ENCODE measurements at places on chromosomes 7 and 10.

DNA sequence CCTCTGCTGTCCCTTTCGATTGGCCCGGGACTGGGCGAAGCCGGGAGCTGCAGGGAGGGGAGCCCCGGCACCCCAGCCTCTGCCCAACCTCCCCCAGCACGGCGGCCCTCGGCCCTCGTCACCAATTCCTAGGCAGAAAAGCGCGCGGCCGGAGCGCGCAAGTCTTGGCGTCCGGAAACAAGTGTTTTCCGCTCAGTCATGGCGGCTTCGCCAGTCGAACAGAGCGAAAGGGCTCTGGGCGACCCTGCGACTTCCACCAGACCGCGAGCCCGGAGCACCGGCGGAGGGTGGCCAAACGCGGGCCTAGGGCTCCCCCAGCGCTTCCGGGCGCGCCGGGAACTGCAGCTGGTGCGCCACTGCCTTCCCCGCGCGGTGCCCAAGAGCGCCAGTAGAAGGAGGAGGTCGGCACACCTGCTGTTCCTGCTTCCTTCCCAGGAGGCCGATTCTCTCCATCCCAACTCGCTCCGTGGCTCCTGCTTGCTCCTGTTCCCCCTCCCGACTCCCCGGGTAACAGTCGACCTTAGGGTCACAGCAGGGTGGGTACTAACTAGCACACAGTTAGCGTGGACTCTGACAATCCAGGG lies 729.9 kb downstream of the ZWINT start:
- DNase-seq, result peak; percentile 73

GRCh38 chr10:103949728-103950127 lies 17.2 kb upstream of the SLK start:
- no peak for DNase-seq

- no peak for DNase-seq
Observed at GRCh38 chr7:37392673-37393017, 56.0 kb downstream of the ELMO1 start.

DNA sequence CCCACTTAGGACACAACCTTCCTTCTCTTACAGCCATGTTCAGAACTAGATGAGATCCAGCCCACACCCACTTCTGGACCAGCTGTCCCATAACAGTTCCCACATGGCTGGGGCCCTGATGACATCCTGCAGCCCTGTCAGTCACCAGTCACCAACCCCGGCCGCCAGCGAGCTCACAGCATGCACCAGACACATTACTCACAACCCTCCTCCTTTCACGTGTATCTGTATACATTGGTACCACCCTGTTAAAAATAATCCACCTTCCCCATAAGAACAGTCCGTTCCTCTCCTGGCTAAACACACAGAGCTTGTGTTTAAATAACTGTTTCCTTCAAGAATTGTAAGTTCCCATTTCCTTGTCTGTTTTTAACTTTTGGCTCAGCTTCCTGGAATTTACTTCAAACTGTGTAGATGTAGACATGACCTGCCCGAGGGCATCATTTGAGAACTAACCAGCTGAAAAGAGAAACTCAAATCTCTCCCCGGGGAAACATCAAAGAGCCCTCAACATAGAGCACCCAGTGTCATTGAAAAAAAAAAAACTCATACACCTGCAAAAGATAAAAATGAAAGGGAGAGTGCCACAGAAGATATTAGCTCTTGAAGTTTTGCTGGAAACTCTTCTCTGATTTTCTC lies 26.0 kb upstream of the PRLHR start:
- no peak for DNase-seq

DNA sequence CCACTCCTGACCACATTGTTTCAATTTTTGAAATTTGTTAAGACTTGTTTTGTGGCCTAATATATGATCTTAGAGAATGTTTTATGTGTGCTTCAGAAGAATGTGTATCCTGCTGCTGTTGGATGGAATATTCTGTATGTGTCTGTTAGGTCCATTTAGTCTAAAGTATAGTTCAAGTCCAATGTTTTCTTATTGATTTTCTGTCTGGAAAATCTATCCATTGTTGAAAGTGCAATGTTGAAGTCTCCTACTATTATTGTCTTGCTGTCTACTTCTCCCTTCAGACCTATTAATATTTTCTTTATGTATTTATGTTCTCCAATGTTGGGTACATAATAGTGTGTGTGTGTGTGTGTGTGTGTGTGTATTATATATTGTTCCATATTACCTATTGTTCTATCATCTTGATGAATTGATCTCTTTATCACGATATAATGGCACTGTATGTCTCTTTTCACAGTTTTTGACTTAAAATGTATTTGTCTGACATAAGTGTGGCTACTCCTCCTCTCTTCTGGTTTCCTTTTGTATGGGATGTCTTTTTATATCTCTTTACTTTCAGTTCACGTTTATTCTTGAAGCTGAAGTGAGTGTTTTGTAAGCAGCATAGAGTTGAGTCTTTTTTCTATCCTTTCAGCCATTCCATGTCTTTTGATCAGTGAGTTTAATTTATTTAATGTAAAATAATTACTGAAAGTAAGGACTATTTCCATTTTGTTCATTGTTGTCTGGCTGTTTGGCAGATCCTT lies 61.3 kb downstream of the AKR1D1 start:
- no peak for DNase-seq

GRCh38 chr10:74589226-74589673 lies 237.2 kb upstream of the KAT6B start:
- peak; percentile 79 for DNase-seq

- DNase-seq, result no peak
Observed at GRCh38 chr7:19663816-19664462, 44.9 kb downstream of the POLR1F start.

DNA sequence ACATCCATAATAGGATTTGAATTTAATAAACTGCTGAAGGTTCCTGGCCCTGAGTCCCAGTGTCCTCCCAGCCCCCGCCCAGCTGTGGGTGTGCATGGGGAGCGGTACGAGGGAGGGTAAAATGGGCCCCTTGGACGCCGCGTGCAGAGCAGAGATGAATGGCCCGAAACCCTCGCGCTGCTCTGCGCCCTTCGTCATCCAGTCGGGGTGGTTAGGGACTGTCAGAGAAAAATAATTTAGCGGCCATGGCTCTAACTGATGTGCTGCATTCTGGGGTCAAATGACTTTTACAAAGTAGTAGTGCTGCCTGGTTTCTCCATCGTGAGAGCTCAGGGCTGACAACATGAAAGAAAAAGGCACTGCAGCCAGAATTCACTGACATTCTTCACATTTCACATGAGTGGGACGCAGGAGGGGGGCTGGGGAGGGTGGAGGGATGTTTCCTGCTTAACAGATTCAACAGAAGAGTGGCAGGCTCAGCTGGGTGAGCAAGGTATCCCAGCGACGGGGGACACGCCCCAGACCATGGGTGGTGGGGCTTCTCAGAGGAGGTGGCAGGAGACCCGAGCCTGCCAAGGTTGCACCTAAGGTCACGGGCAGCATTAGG lies 304.5 kb downstream of the WDR37 start:
- DNase-seq, result peak; percentile 46

DNA sequence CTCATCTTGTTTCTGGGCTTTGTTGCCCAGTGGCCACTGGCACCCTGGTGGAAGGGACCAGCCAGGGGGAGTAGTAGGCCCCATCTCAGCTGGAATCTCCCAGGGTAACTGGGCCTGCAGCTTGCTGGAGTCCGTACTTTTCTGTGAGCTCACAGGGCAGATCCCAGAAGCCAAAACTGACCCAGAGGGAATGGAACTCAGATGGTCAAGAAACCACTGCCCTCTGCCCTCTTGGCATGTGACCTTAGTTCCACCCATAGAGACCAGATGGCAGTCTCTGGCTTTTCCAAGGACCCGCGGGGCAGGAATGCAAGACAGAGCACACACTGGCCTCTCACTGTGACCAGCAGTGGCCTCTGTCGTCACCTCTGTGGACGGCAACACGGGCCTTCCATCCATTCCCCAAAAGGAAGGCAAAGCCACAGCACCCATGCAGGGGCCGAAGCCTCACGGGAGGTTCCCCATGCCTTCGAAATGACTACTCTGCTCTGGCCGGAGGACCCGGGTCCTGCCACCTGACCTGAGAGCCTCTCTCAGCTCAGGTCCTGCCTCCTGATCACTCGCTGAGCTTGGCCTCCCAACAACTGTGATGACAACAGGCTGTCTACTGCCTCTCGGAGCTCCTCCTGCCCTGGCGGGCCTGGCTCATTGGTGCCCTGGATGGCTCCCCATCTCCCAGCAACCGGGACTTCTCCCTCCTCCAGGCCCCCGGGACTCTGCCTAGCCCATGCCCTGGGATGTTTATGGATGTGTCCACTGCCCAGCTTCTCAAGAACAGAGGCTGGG lies 29.9 kb downstream of the MYL10 start:
- DNase-seq, result no peak

DNA sequence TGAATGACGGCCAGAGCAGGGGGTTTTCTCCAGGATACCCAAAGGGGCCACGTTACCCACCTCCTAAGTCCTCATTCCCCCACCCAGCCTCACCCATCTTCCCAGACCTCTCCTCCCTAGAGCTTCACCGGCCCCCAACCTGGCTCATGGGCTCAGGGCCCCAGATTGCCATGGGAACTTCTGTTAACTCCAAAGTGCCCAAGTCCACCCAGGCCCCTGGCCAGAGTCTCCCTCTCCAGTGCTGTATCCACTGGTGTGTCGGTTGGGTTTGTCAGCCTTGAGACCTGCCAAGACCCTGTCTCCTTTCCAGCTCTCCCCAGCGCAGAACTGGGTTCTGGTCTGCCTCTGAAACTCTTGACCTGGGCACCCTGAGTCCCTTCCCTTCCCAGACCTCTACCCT lies 37.1 kb upstream of the ZMIZ2 start:
- no peak for DNase-seq

- DNase-seq, result no peak
Observed at GRCh38 chr7:79241288-79242060, 212.0 kb downstream of the MAGI2 start.

DNA sequence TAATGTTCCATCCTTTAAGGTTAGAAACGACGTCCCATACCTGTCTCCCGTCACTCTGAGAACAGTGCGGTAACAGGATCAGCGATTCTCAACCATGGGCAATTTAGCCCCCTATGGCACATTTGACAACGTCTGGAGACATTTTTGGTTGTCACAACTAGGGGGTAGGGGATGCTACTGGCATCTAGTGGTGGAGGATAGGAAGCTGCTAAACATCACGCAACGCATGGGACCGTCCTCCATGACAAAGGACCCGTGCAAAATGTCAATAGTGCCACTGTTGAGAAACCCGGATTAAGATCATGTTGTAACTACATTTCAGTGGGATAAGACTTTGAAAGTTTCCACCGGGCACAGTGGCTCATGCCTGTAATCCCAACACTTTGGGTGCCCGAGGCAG lies 5.0 kb upstream of the PAXIP1 start:
- no peak for DNase-seq

- DNase-seq, result no peak
Observed at GRCh38 chr7:36911788-36912187, 187.5 kb upstream of the AOAH start.

DNA sequence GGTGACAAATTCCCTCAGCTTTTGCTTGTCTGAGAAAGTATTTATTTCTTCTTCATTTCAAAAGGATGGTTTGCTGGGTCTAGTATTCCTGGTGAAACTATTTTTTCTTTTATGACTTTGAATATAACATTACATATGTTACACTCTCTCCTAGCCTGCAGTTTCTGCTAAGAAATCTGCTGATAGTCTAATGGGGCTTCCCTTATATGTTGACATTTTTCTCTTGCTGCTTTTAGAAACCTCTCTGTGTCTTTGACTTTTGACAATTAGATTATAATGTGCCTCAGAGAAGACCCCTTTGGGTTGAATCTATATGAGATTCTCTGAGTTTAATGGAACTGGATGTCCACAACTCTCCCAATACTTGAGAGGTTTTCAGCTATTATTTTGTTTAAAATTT lies 33.8 kb upstream of the SRI start:
- DNase-seq, result no peak

DNA sequence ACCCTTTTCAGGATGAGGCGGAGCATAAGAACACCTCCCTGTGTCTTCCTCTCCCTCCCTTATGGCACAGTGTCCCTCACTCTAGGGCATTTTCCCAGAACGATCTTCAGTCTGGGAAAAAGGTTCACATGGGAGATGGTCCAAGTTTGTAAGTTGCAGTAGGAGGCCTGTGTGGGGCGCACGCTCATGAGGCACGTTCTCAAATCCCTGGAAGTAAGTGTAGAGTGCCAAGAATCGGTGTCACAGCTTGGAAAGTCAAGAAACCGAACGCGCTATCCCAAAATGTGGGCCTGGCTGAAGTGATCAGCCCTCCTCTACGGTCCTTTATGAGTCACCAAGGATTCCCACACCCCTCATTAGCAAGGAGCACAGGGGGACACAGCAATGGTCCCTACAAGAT lies 23.9 kb upstream of the SMARCD3 start:
- DNase-seq, result no peak

- no peak for DNase-seq
Observed at GRCh38 chr7:100476101-100476780, 2.8 kb downstream of the TSC22D4 start.

DNA sequence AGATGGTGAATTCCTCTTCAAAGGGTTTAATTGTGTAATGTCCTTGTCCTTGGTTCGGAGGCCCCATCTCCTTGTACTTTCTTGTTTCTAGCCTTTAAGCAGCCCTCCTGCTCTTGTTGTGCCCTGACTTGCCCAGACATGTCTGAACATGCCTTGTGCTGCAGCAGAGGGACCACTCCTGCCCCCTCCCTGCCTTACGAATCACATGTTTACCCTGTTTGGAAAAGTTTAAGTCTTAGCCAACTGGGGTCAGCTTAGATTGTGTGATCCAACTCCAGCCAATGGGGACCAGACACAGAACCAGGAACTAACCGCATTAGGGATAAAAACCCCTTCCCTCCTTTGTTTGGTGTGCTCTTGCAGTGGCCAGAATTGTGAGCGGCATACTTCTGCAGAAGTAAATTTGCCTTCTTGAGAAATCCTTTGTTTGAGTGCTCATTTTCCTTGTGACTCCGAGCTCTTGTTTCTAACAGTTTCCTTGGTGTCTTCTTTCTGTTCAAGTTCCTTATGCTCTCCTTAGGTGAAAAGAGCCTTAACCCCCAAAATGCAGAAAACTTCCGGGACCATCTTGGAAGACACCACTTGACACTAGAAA lies 29.4 kb downstream of the CLRN3 start:
- DNase-seq, result no peak

DNA sequence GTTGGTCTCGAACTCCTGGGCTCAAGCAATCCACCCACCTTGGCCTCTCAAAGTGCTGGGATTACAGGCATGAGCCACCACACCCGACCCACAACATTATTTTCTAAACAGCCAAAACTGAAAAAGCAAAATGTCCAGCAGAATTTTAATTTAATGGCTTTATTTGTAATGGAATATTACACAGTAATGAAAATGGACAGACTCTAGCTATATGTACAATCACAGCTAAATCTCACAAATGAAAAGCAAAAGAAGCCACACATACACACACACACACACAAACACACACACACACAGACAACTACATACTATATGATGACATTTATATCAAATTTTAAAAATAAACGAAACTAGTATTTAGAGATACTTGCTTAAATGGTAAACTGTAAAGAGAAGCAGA lies 18.7 kb downstream of the ARHGAP19 start:
- no peak for DNase-seq

- no peak for DNase-seq
Observed at GRCh38 chr10:71978476-71978875, 14.3 kb downstream of the CHST3 start.

- DNase-seq, result no peak
Observed at GRCh38 chr7:6730343-6730633, 23.5 kb upstream of the ZNF12 start.

- DNase-seq, result no peak
Observed at GRCh38 chr10:6195376-6195775, 7.4 kb upstream of the PFKFB3 start.

- DNase-seq, result no peak
Observed at GRCh38 chr7:124701955-124702354, 63.6 kb downstream of the GPR37 start.

GRCh38 chr7:957418-958220 lies 3.1 kb upstream of the ADAP1 start:
- no peak for DNase-seq

All from left hindlimb (tissue), 1 donor.